ENCODE measurements at places on chromosomes 2 and 18.

GRCh38 chr2:231429152-231429551 is 33.6 kb downstream of the B3GNT7 start:
- DNase-seq = no peak

DNA sequence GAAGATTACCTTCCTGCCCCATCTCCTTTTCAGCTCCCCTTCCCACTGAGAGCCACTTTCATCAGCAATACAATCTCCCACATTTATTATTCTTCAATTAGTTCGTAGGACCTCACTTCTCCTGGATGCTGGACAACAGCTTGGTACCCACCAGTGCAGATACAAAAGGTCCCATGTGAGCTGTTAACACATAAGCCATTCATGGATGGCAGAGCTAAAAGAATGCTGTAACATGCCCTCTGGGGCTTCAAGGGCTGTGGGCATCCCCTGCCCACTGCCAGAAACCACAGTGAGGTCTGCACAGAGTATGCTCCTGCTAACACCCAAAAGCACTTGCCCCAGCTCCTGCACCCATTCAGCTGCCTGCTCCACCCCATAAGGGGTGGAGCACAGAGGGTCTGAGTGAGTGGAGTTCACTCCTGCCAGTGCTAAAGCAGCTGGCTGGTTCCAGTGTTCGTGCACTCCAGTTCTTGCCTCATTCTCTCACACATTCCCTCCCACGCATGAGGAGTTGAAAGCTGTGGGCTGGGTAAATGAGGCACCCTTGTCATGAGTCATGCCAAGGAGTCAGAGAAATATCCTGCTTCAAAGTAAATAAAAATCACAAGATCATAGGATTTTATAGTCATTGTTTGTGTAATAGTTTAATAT is 305.9 kb upstream of the TMEFF2 start:
- DNase-seq = no peak

DNA sequence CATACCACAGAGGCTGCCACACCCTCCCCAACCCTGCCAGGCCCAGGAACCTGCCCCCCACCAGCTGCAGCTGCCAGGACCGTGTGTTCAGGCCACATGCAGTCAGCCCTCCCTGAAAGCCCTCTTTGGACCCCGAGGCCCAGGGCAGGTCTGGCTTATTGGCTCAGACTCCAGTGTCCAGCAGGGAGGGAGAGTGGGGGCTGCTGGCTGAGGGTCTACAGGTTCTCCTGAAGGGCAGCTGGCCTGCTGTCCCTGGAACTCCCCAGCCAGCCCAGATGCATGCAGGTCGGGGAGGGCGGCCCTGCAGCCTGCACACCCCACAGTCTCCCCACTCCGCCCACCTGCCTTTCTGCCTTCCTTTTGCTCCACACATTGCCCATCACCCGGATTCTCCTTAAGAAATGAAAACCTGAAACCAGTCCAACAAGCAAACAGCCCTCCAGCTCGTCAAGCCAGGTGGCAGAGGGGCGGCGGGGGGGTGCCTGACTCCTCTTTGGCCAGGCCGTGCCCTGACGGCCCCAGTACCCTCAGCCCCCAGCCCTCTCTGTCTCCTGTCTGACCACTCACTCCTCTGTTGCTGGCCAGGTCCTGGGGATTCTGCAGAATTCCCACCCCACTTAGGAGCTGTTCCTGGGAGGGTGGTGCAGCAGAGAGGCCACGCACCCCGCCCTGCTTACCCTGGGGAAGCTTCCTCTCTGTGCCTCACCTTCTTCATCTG is 18.0 kb downstream of the GPR35 start:
- DNase-seq = no peak

DNA sequence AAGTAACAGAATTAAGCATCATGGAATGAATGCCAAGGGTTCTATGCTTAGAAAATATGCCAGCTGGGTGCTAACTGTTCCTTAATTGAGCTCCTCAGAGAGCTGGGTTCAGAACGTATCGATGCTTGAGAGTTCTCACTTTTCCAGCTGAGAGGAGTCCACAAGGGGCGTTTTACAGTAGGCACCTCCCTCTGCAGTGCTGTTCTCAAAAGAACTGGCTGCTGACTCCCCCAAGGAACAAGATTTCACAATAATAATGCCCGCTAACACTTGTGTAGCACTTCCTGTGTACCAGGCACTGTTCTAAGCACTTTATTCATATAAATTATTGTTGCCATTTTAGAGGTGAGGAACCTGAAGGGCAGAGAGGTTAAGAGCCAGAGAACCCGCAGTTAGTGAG is 18.1 kb upstream of the TMEM237 start:
- no peak for DNase-seq

- peak; percentile 47 for DNase-seq
These were observed 121.0 kb upstream of the SLC39A10 start for GRCh38 chr2:195535911-195536522.

- no peak for DNase-seq
These were observed 330.1 kb downstream of the CMPK2 start for GRCh38 chr2:6535572-6535971.

GRCh38 chr2:144166743-144167142 is 353.2 kb downstream of the ZEB2 start:
- DNase-seq = no peak

GRCh38 chr2:128371248-128371630 is 52.6 kb upstream of the HS6ST1 start:
- DNase-seq = no peak

- no peak for DNase-seq
These were observed 858.5 kb upstream of the PIK3C3 start for GRCh38 chr18:41096504-41096903.

GRCh38 chr2:225112362-225113126 is 70.3 kb upstream of the DOCK10 start:
- no peak for DNase-seq

DNA sequence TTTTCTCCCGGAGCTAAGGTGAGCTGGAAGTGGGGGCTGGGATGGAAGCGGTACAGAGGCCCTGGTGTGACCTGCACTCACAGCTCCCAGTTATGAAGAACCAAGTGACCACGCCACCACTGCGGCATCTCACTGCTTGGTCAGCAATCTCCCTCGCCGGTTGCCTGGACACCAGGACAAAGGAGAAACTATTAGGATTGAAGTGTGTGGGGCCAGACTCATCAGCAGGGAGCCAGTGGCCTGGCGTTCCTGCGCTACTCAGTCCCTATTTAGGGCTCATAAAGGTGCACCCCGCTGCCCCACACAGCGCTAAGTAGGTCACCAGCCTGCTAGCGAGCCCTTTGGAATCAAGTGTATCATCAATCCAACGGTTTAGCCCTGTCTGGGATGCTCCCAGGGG is 82.9 kb downstream of the ZCCHC2 start:
- DNase-seq = no peak

DNA sequence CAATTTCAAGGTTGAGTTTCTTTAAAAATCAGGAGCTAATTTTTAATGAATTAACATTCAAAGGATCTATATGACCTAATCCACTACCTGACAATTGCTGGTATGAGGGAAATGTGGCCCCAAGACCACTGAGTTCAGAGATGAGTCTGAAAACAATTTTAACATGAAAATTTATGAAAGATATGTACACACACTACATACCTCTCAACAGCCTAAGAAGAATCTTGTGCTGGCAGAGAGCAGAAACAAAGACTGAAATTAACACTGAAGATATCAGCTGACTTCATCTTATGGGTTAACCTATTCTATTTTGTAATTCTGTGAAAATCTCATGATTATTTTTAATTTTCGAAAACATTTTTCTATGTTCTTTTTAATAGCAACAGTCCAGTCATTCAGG is 1.7 kb downstream of the FAP start:
- no peak for DNase-seq

DNA sequence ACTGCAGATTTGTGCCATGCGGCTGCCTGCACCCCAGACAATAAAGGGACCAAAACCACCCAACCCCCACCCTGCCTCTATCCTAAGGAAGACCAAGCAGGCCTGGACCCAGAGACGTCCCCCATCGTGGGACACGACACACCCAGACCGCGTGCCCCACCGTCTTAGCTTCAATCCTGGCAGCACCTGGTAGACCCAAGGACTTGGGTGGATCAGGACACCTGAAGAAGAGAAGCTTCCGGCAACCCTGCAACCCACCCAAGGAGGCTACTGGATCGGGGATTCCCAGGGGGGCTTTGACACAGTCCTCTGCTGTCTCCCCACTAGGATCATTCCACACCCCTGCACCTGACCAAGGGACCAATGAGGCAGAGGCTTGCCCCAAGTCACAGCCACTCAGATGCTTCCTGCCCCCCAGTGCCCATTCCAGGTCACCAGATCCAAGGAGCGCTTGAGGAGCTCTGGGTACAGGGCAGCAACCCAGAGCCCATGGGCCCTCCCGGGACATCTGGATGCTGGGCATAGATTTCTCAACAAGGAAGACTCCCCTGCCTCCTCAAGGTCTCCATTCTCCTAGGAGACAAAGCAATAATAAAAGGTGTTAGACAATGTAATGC is 3.6 kb downstream of the ALPI start:
- no peak for DNase-seq

GRCh38 chr2:99821572-99821971 is 320.8 kb downstream of the AFF3 start:
- DNase-seq = no peak

DNA sequence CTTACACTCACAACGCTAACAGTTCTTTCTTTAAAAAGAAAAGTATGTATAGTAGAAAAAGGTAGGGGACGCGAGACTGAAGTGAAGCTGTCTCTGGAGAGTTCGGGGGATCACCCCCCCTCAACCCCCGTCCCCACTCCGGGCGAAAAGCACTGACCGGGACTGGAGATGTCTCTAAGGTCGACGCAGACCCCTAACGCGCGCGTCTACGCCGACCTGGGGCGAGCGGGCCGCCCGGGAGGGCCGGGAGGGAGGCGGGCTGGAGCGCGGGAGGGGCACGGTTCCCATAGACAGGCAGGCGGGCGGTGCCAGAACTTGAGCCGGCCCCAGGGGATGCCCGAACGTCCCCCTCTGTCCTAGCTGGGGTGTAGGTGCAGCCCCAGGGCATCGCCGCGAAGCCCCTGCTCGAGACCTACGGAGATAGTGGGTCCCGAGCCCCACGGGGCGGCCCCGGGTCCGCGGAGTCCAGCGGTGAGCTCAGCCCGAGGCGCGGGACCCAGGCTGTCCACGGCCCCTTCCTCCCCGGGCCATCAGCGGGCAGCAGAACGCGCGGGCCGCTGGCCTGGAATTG is 82.2 kb downstream of the CHRNA1 start:
- DNase-seq = peak; percentile 36

DNA sequence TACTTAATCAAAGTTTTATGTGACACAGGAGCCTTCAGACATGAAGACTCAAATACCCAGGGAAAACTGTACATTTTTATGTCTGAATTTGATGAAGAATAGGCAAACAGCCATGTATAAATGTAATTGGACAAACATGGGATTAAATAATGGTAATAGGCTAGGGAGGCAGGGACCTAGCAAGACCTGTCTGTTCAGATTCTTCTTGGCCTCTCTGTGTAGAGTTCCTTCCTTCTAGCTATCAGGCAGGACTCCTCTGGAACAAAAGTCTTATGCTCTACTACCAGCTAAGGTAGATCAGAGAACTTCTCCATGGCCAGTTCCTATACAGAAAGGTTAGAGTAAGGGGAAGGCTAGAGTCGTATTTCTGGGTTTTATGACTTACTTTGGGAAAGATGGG is 9.5 kb upstream of the PARD3B start:
- DNase-seq = no peak

- no peak for DNase-seq
These were observed 273.2 kb downstream of the MTX2 start for GRCh38 chr2:176542476-176542875.

GRCh38 chr2:20091305-20091991 is 40.0 kb upstream of the LAPTM4A start:
- DNase-seq = no peak

- DNase-seq = no peak
These were observed 27.3 kb downstream of the INO80C start for GRCh38 chr18:35470435-35470834.

DNA sequence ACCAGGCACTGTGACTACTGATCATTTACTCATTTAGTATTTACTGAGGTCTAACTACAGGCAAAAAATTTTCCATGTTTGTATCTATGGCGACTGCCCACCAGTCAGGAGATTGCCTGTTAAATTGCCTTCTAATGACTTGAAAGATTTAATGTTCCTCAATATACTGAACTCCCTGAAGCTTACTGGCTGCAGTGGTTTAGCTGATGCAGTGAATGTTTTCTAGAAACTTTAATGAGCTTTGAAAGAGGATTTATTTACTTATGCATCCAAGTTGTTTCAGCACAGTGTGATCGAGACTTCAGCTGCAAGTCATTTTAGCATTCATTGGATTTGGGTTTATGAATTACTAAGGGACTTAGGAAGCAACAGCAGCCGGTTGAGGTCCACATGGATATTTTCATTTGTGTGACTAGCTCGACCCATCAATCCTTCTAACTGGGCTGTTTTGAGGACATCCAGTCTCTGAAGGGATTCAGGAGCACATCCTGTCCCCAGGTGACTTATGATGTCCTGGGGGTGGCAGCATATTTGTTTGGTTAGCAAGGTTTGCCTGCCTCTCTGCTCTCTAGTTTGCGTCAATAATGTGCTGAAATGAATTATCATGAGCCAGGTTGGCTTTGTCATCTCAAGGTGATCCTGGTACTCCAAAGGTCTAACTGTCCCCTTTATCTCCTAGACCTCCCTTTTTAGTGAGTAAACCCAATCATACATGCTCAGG is 26.8 kb downstream of the ACMSD start:
- no peak for DNase-seq

GRCh38 chr2:161237392-161238264 is 70.6 kb upstream of the PSMD14 start:
- no peak for DNase-seq

DNA sequence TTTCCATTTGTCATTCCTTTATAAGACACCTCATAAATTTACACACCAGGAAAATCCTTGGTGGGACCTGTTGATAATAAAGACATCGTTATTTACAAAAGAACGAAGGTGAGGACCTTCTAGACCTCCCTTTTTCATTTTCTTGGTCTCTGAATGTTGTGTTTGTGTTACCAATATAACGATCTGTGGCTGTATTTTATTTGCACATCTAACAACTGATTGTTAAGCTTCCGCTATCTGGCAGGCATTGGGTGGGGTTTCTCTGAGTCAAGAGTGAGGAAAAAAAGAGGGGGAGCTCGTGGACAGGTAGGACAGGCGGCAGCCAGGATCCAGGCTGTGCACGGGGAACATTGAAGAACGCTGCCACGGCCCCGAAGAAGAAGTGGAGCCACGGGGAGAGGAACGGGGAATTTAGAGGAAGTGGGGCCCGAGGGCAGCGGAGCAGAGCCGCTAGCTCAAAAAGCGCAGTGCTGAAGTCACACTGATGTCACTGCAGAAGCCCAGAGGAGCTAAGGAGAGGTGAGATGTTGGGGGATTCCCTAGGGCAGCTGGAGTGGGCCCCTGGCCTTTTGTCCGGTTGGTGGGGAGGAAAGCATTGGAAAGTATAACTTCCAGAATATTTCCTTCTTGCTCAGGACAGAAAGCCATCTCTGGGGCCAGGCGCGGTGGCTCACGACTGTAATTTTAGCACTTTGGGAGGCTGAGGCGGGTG is 20.9 kb upstream of the DNMT3A start:
- peak; percentile 46 for DNase-seq

- DNase-seq = no peak
These were observed 1.3 kb downstream of the INPP4A start for GRCh38 chr2:98445683-98446581.

Data from stimulated activated CD8-positive, alpha-beta memory T cell treated with anti-CD3 and anti-CD28 coated beads, Interleukin-4, amount 100 ng/mL, for 24 hours (primary cell).